ENCODE measurements at places on chromosomes 6 and 20. TPM values are rescaled to one million over a fixed set of nuclear protein-coding genes. Genes with fewer than 3 reads are reported as not detected.
A peak's percentile ranks its signal among the peaks of the same experiment; 100 is the strongest.

GRCh38 chr6:35727231-35727934, 9.4 kb upstream of the ARMC12 start:
- peak; percentile 41 for DNase-seq

DNA sequence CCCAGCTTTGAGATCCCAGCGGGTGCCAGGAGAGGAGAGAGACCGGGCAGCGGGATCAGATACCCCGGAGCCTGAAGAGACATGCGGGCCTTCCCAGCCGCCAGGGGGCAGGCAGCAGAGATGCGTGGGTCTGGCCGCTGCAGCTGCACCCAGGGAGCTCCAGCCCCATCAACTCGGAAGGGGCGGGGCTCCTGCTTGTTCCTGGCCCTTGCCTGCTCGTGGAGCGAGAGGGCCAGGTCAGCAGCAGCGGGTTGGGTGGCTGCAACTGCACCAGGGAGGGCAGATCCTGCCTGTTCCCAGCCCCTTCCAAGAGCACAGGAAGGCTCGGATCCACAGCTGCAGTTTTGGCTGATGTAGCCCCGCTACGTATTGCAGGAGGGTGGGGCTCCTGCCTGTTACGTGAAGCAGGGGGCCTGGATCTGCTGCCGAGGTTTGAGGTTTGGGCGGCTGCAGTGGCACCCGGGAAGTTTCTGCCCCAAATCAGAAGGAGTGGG, 532.8 kb downstream of the RFPL4B start:
- DNase-seq, result no peak

DNA sequence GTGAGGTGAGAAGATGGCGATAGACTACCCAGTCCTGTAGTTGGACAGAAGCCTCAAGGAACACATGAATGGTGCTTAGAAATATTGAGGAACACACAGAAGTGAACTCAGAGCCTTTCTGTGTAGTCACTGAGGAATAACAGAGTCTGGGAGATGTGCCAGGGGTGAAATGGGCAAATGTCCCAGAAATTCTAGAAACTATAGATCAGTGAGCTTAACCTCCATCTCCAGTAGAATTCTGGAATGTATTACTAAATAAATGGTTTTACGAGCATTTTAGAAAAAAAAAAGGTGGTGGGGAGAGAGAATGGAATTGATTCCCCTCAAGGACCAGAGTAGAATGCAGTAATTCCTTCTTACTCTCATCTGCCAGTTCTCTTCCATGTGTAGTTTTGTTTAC, 380.0 kb downstream of the LMBRD1 start:
- DNase-seq, result no peak

- DNase-seq, result peak; percentile 59
Observed at GRCh38 chr6:53961679-53962370, 149.4 kb upstream of the MLIP start.

- no peak for DNase-seq
Observed at GRCh38 chr20:59375541-59375940, 75.1 kb downstream of the EDN3 start.

GRCh38 chr6:112188906-112189305, 65.5 kb downstream of the LAMA4 start:
- peak; percentile 87 for DNase-seq

DNA sequence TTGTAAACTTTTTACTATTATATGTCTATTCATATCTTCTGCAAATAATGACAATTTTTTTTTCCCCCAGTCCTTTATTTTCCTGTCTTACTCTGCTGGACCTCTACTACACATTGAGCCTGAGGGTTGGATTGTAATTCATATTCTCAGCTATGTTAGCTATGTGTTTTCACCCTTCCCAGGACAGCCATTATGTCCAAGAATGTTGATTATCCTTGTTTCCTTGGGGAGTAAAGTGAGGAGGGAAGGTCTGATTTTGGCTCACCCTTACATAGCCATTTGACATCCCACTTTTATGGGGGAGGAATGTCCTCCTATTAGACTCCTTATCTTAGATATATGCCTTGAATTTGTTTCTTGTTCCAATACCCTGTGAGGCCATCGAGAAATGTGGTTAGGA, 17.6 kb upstream of the TBC1D32 start:
- DNase-seq, result no peak

- no peak for DNase-seq
Observed at GRCh38 chr6:3159805-3160781, 2.7 kb upstream of the TUBB2A start.

GRCh38 chr6:20252311-20252710, 40.0 kb upstream of the MBOAT1 start:
- DNase-seq, result no peak

GRCh38 chr20:8569766-8570165, 437.7 kb downstream of the PLCB1 start:
- no peak for DNase-seq

- peak; percentile 35 for DNase-seq
Observed at GRCh38 chr6:33428224-33428965, 8.5 kb downstream of the SYNGAP1 start.

GRCh38 chr20:31394900-31395299, 4.5 kb upstream of the DEFB119 start:
- no peak for DNase-seq

DNA sequence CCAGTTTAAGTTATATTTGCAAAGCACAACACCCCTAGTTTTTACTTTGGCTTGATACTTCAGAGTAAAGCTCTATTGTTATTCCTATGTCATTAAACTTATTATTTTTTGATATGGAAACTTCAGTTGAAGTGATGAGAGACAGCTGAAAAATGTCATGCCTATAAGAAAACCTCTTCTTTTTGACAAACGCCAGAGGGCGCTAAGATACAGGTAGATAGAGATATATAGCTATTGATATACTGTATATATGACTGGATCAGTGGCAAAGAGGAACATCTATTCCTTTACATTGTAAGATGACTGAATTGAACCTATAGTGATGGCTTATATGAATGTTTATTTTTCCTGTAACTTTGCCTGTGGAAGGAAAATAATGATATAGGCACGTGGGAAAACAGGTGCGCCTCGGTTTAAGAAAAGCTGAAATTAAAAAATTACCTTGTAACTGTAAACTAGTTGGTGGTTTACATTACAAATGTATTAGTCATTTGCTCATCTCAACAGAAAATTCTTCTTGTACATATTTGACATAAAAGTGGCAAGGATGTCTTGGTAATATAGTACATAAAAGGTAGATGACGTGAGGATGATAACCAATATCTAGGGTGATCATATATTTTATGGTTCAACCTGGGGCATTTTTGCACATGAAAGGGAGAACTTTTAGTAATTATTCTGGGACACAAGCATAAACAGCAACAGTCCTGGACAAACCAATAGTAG, 74.1 kb downstream of the LAMA4 start:
- peak; percentile 83 for DNase-seq

GRCh38 chr6:54632984-54633565, 213.5 kb upstream of the FAM83B start:
- DNase-seq, result no peak

- peak; percentile 32 for DNase-seq
Observed at GRCh38 chr6:137589067-137589848, 95.1 kb upstream of the OLIG3 start.

DNA sequence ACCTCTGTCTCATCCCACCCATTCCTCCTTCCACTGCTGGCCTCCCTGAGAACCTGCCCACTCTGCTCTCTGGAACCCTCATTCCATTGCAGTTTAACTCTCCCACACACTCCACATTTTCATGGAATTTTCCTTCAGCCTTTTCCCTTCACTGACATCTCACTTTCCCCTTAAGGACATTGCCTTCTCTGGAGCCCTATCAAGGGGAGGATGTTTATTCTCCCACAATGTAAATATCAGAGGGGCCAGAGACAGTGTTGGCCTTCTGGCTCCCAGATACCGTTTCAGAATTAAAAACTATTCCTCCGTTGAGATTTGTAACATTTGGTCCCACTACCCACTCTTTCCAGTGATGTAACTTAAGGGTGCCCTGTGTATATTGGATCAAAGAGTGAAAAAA, 199.5 kb upstream of the KCNK16 start:
- DNase-seq, result no peak

GRCh38 chr6:25042036-25042521, 106.3 kb upstream of the RIPOR2 start:
- DNase-seq, result no peak

- DNase-seq, result no peak
Observed at GRCh38 chr6:2558098-2558680, 192.5 kb downstream of the MYLK4 start.

DNA sequence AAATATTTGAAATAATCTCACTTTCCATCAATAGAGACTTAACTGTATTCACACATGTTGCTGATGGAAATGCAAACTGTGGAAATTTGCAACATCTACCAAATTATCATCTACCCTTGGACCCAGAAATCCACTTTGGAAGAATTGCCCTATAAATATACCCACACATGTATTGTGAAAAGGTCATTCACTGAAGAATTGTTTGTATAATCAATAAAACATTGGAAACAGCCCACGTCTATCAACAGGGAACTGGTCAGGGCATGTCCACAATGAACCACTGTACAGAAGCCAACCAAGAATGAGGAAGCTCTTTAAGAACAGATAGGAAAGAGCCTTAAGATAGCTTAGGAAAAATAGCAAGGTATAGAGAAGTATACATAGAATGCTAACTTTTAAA, 36.2 kb downstream of the PXDC1 start:
- no peak for DNase-seq

DNA sequence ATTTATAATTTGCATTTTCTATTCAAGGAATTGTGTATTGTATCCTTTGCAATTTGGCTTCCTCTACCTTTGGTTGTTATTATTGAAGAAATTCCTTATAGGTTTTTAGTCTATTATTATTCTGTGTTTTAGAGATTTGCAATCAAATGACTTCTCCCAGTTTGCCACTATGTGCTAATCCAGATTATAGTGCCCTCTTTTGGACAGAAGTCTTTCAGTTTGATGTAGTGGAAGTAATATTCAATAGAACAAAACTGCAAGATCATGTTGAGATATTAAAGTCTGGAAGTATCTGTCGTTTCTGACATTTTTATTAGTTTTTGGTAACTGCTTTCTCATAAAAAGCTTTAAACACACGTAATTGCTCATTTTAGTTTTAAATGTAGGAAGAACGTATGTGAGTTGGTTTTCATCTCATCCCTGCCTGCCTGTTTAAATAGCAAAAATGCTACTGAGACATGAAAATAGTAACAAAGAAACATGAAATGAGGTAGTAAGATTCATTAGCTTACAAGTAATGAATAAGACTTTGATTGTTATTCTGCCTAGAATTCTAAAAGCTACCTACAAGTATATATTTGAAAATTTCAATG, 72.8 kb downstream of the RTN4IP1 start:
- DNase-seq, result peak; percentile 28

DNA sequence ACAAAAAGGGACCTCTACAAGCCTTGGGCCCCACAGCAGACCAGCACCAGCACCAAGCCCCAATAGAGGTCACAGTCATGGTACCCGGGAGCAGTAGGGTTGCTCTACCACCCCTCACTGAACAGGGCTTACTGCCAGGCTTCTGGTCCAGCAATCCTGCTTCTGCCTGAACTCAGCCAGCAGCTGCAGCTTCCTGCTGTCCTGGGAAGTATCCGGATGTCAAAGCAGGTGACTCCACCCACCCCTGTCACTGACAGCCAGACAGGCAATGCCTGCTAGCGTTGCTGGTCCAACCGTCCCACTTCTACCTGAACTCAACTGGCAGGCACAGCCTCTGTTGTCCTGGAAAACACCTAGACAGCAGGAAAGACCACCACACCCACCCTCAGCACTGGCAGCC, 47.0 kb upstream of the PCSK2 start:
- no peak for DNase-seq

DNA sequence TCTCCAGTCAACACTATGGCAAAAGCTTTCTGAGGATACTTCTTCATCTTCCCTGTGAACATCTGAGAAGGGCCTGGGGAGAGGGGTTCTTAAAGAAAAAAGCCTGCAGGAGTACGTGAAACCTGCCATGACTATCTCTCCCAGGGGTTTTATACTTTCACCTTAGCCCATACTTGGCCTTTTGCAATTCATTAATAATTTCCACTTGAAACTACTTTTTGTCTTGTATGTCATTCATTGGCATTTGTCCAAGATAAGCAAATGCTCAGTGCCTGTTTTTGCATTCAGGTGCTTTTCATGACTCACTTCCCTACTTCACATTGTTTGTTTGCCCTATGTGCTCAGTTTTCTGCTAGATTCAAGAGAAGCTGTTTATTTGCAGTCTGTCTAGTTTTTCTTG, 580.3 kb upstream of the GJE1 start:
- DNase-seq, result peak; percentile 79

DNA sequence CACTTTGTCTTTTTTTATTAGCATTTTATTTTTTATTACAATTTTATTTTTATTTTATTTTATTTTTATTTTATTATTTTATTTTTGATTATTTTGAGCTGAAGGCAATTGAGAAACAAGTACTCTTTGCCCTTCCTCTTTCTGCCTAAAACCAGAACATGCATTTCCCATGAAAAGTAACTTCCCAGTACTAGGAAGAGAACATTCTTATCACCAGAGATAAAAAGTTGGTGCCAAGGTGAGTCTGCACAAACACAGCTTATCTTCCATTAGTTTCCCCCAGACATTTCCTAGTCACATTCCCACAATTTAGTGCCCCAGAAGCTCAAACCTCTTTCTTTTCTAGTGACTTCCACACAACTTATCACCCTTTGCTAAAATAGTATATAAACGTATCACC, 84.8 kb downstream of the CD24 start:
- DNase-seq, result no peak

GRCh38 chr6:21965016-21965415, 331.8 kb downstream of the PRL start:
- no peak for DNase-seq

DNA sequence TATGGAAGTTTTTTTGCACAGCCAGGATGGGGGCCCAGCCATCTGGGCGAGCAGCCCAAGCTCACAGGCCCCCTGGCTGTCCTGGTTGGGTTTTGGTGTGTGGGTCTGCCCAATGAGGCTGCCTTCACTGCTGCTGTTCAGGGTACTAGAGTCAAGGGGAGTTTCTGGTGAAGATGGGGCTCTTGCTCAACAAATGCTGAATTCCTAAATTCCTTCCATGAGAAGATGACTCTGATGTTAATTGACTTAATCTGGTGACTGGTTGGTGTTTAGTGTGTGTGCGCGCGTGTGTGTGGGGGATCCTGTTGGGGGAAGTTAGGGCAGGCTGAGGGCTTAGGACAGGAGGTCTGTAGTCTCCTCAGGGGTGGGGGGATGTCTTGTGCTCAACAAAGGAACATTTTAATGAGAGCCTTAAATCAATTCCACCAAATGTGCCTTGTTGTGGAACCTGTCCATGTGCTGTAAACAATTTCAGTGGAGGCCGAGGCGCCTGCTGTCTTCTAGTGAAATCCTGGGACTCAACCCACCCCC, 1.9 kb downstream of the PTK7 start:
- peak; percentile 51 for DNase-seq

MYBL2 gene
- 53.1 TPM for total RNA-seq

DNAH8 gene
- not detected for total RNA-seq

IFT52 gene
- 77.5 TPM for total RNA-seq

BMP2 gene
- 0.84 TPM for total RNA-seq

ETV7 gene
- total RNA-seq, result 0.24 TPM

LCA5 gene
- total RNA-seq, result 5.4 TPM

COL10A1 gene
- 72.6 TPM for total RNA-seq

PAK5 gene
- total RNA-seq, result not detected

EYA2 gene
- 0.10 TPM for total RNA-seq

SMIM28 gene
- total RNA-seq, result not detected

CRISP3 gene
- total RNA-seq, result not detected

RPN2 gene
- 744 TPM for total RNA-seq

SLC44A4 gene
- total RNA-seq, result 1.5 TPM

GSTA1 gene
- total RNA-seq, result 0.68 TPM

FOXC1 gene
- 1.7 TPM for total RNA-seq

ZNF391 gene
- 3.7 TPM for total RNA-seq

SLC22A16 gene
- not detected for total RNA-seq

Measured in RPMI7951 (cell line).